ENCODE measurements at places on chromosomes 11 and 22.

DNA sequence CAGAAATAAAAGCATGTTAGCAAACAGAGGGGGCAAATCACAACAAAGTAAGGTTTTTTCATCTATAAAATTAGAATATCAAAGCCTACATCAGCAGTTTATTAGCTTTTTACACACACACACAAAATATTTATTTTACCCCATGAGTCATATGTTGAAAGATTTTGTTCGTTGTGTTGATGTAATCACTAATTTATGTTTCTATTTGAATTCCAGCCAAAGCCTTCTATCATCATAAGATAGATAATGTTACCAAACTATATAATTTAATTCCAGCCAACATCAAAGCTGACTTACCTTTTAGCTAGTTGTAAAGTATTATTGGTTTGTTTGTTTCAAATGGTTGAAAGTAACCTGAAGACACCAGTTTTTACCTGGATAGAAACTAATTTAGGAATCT lies 458.0 kb upstream of the ARHGAP42 start:
- DNase-seq, result no peak

GRCh38 chr11:1392111-1392510 lies 2.4 kb downstream of the BRSK2 start:
- DNase-seq, result no peak

GRCh38 chr11:66050581-66051231 lies 1.5 kb upstream of the SF3B2 start:
- DNase-seq, result no peak

DNA sequence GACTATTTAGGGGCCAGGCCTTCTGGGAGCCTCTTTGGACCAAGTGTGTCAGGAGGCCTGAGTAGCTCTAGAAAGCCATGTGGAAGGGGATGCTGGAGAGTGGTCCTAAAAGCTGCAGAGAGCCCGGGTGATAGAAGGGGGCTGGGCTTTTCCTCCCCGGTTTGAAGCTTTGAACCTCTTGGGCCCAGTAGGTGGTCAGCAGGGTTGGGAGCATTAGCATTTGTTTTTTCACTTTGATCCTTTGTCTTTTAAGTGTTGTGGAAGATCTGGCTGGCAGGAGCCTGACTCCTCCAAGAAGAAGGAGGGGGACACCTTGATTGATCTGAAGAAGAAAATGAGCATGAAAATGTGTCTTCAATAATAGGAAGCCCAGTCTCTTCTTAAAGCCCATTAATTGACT lies 596.6 kb downstream of the INSC start:
- no peak for DNase-seq

GRCh38 chr11:115065830-115066664 lies 387.7 kb downstream of the NXPE2 start:
- DNase-seq, result no peak

DNA sequence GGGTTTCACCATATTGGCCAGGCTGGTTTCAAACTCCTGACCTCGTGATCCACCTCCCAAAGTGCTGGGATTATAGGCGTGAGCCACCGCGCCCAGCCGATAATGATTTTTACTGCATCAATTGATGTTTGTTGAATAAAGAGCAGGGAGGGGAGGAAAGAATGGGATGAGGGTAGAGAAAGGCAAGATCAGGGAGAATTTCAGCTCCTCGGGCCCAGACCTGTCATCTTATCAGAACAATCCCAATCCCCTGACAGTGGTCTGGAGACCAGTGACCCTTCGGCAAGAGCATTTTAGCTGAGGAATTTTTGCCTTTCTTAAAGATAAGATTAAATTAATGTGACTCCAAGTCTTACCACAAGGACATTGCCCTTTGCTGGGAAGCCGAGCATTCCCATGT lies 15.0 kb upstream of the ANO1 start:
- DNase-seq, result no peak

GRCh38 chr11:87228820-87229219 lies 191.1 kb downstream of the TMEM135 start:
- no peak for DNase-seq

- DNase-seq, result no peak
Measured at GRCh38 chr11:113563766-113564526, 88.7 kb upstream of the DRD2 start.

- DNase-seq, result no peak
Measured at GRCh38 chr11:10943968-10944367, 86.1 kb upstream of the ZBED5 start.

DNA sequence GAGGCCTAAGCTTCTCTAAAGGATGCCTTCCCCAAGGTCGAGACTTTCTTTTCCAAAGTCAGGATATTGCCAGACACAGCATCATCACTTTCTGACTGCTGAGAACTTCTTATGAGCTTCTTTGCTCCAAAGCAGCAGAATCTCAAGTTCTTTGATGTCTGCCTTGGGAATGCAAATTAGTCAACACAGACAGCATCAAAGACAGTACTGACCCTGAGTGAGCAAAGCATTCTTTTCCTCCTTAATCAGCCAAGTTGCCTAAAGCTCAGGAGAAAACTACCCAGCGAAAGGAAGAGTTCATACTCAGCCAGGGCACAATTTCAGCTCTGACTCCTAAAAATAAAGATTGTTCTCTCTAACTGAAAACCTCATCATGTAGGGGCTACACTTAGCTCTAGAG lies 98.0 kb downstream of the SLC36A4 start:
- DNase-seq, result no peak

- DNase-seq, result no peak
Measured at GRCh38 chr11:35641964-35642363, 20.6 kb upstream of the TRIM44 start.

- DNase-seq, result no peak
Measured at GRCh38 chr11:36364551-36365325, 68.7 kb downstream of the PRR5L start.

GRCh38 chr11:34323601-34324000 lies 34.2 kb downstream of the ABTB2 start:
- DNase-seq, result no peak

GRCh38 chr11:74033046-74033445 lies 24.2 kb upstream of the UCP3 start:
- DNase-seq, result no peak

GRCh38 chr11:85310479-85310878 lies 316.7 kb downstream of the DLG2 start:
- DNase-seq, result no peak

DNA sequence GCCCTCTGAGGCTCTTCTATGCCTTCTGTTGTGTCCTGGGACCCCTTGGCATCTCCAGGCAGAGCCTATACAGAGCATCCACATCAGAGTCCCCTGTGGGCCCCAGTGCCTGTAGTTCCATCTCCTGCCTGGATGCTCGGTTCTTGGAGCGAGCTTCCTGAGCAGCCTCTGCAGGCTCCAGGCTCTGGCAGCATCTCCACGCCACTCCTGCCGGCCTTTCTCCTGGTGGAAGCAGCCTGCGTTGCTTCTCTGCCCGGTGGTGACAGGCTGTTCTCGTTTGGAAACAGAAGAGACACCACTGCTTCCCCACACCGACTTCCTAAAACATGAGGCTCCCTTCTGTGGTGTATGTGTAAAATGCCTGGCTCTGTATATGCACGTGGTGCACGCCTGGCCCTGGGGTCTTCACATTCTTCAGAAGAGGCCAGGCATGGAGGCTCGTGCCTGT lies 52.8 kb downstream of the BCR start:
- DNase-seq, result no peak

DNA sequence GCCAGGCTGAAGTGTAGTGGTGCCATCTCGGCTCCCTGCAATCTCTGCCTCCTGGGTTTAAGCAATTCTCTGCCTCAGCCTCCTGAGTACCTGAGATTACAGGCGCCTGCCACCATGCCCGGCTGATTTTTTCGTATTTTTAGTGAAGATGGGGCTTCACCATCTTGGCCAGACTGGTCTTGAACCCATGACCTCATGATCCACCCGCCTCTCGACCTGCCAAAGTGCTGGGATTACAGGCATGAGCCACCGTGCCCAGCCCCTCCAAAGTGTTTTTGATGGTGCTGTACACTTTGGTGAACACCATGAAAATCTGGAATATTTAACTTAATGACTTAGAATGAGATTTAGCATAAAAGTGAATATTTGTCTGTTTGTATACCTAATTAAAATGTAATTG lies 5.6 kb downstream of the LUZP2 start:
- no peak for DNase-seq

DNA sequence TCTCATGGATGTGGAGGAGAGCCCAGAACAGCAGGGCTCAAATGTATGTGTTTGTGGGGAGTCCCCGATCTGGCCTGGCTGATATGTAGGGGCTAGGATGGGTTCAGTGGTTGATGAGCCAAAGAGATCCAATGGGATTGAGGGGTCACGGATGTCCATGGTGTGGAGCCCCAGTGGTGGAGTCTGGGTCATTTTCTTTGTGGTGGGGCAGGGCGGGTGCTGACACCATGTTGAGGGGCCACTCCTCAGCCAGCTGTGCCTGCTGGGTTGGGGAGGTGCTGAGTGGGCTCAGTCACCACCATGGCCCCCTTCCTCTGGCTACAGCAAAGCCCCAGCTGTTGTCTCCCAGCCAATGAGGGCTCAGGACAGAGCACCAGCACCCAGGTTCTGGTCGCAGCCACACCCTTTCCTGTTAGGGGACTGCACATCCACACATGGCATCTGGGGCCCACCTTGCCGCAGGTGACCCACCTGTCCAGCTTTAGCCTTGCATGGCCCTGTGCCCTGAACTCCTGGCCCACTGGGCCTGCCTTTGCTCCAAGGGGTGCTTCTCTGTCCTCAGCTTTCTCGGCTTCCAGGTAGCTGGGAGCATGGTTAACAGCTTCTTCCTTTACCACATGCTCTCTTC lies 3.2 kb upstream of the GNAZ start:
- DNase-seq, result no peak

- DNase-seq, result no peak
Measured at GRCh38 chr11:44605068-44605708, 39.7 kb downstream of the CD82 start.

GRCh38 chr11:46472662-46472994 lies 81.1 kb upstream of the CHRM4 start:
- no peak for DNase-seq

DNA sequence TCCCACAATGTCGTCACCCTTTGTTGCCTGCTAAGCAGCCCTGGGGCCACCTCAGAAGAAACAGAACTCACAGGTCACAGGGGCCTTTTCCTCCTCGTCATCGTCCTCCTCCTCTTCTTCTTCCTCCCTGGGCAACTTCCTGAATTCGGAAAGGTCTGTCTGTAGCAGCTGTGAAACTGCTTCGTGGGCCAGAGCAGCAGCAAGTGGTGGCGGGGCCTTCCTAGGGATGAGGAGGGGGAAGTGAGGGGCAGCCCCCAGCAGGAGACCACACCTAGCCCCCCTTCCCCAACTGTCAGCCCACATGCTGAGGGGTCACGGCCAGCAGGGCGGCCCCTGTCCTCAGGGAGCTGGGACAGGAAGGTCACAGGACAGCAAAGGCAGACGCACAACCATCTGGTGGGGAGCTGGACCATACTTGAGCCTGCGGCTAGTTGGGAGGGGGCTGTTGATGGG lies 13.2 kb downstream of the PPM1F start:
- DNase-seq, result no peak

GRCh38 chr11:131664293-131664692 lies 293.9 kb downstream of the NTM start:
- DNase-seq, result no peak

DNA sequence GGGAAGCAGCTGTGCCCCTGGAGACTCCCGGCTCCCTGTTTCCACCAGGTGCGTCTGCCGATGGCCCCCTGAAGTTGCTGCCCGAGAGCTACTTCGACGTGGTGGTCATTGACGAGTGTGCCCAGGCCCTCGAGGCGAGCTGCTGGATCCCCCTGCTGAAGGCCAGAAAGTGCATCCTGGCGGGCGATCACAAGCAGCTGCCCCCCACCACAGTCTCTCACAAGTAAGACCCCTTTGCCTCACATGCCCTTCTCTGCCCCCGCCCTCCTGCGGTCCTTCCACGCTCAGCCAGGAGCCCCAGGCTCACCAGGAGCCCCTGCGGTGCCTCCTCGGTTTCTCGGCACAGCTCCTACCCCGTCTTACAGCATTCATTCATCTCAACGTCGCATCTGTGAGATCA lies 25.4 kb downstream of the IGHMBP2 start:
- no peak for DNase-seq

DNA sequence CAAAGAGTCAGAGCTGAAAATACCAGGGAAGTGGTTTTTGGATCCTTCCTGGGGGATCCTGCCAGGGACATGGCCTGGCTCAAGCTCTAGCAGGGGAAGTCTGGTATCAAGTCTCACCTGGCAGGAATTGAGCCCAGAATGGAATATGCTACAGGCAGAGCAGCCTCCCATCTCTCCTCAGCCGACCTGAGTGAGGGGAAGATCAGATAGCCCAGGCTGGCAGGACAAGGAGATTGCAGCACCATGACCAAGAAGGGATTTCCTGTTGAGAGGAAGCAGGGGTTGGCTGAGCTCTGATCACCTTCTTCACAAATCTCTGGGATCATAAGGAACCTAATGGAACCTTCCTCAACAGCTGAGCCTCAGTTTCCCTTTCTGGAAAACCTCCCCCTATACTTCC lies 13.0 kb downstream of the OAF start:
- no peak for DNase-seq

DNA sequence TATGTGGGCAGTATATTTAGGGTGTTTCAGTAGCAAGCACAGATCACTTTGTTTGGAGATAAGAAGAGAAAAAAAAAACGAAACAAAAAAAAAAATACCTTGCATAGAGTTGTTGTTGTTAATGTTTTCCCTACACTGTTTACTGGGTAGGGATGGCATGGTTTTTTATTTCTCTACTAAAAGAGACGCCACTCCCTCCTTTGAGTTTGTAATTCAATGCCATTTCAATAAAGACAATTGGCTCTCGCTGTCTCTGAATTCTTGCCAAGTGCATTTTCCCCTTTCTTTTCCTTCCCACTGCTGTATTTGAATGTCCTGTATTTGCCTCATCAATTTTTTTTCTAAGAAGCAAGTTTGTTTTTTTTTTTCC lies 213.9 kb upstream of the UBASH3B start:
- DNase-seq, result no peak

GRCh38 chr22:49091917-49092545 lies 735.6 kb downstream of the BRD1 start:
- no peak for DNase-seq

- DNase-seq, result no peak
Measured at GRCh38 chr11:20093775-20094174, 66.5 kb downstream of the DBX1 start.

DNA sequence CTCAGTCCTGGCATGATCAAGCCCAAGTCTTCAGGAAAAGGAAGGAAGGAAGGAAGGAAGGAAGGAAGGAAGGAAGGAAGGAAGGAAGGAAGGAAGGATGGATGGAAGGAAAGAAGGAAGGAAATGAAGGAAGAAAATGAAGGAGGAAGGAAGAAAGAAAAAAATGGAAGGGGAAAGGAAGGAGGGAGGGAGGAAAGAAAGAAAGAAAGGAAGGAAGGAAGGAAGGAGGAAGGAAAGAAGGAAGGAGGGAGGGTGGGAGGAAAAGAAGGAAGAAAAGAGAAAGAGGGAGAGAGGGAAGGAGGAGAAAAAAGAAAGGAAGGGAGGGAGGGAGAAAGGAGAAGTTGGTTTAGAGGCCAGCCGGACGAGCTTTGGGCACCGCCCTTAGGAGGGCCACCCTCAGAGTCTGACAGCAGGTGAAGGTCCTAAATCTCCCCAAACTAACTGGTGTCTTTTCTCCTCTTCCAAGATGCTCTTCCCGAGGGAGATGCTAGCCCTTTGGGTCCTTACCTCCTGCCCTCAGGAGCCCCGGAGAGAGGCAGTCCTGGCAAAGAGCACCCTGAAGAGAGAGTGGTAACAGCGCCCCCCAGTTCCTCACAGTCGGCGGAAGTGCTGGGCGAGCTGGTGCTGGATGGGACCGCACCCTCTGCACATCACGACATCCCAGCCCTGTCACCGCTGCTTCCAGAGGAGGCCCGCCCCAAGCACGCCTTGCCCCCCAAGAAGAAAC lies 122.8 kb downstream of the SEZ6L start:
- DNase-seq, result no peak
